ENCODE measurements at places on chromosomes 4 and X. TPM values are rescaled to one million over a fixed set of nuclear protein-coding genes. Genes with fewer than 3 reads are reported as not detected.

The F8 gene
- 2.1 TPM for polyA plus RNA-seq

The TNMD gene
- 0.24 TPM for polyA plus RNA-seq

The WDR17 gene
- 59.1 TPM for polyA plus RNA-seq

The BMX gene
- not detected for polyA plus RNA-seq

The CXCL10 gene
- polyA plus RNA-seq, result not detected

Data from neural cell (in vitro differentiated cells).